Regular cardiac myocyte (primary cell): ENCODE measurements at places on chromosomes 16 and 17. TPM values are rescaled to one million over a fixed set of nuclear protein-coding genes. Genes with fewer than 3 reads are reported as not detected.

The SLC6A4 gene
- total RNA-seq: 0.77 and 11.6 TPM in 2 replicates

The TPPP3 gene
- 0.28 and 0.77 TPM in 2 replicates for total RNA-seq

The SLC6A2 gene
- total RNA-seq: not detected in 2 replicates

The TRAPPC2L gene
- total RNA-seq: 36.4 and 53.1 TPM in 2 replicates

The TNS4 gene
- total RNA-seq: not detected in 2 replicates

The SPATA32 gene
- under 0.01 TPM in 1 of 2 replicates, not detected in the other for total RNA-seq

The ATP2C2 gene
- not detected in 2 replicates for total RNA-seq

The CCDC144A gene
- 1.4 and 5.0 TPM in 2 replicates for total RNA-seq

The PHF23 gene
- 40.0 and 40.8 TPM in 2 replicates for total RNA-seq

The CIAO2B gene
- total RNA-seq: 166 and 269 TPM in 2 replicates

The MPV17L gene
- 0.58 and 0.85 TPM in 2 replicates for total RNA-seq

The ACSF2 gene
- total RNA-seq: 13.2 and 44.3 TPM in 2 replicates

The CCDC78 gene
- total RNA-seq: 1.3 and 2.0 TPM in 2 replicates

The MYL4 gene
- total RNA-seq: 0.77 and 2.8 TPM in 2 replicates

The PPP1R1B gene
- not detected in 2 replicates for total RNA-seq

The TLE7 gene
- total RNA-seq: not detected in 2 replicates

The NACA2 gene
- not detected in 2 replicates for total RNA-seq

The TM4SF5 gene
- total RNA-seq: not detected in 2 replicates

The KRT17 gene
- 1.9 and 7.0 TPM in 2 replicates for total RNA-seq

The CARHSP1 gene
- 121 and 124 TPM in 2 replicates for total RNA-seq

The PERCC1 gene
- not detected in 2 replicates for total RNA-seq

The MYCBPAP gene
- total RNA-seq: 0.77 and 2.3 TPM in 2 replicates

The SMPD3 gene
- under 0.01 and 0.19 TPM in 2 replicates for total RNA-seq

The GINS2 gene
- total RNA-seq: 1.4 and 17.1 TPM in 2 replicates

The CSF3 gene
- total RNA-seq: 1.3 and 2.8 TPM in 2 replicates

The CA7 gene
- total RNA-seq: not detected in 2 replicates

The SLC52A1 gene
- 0.28 TPM in 1 of 2 replicates, not detected in the other for total RNA-seq

The TMIGD1 gene
- total RNA-seq: not detected in 2 replicates

The RDM1 gene
- 0.28 and 1.3 TPM in 2 replicates for total RNA-seq

The ITGAL gene
- not detected in 2 replicates for total RNA-seq

The TMEM132E gene
- under 0.01 TPM in 1 of 2 replicates, not detected in the other for total RNA-seq

The TGFB1I1 gene
- total RNA-seq: 21.4 and 28.8 TPM in 2 replicates

The KRTAP9-4 gene
- total RNA-seq: not detected in 2 replicates

The PRRT2 gene
- 0.58 and 3.1 TPM in 2 replicates for total RNA-seq

The CCL4 gene
- total RNA-seq: not detected in 2 replicates

The PRR35 gene
- total RNA-seq: not detected in 2 replicates

The NPIPB13 gene
- 0.58 and 1.4 TPM in 2 replicates for total RNA-seq

The RHBDL1 gene
- 0.77 and 3.1 TPM in 2 replicates for total RNA-seq

The LRRC75A gene
- total RNA-seq: 0.58 and 1.1 TPM in 2 replicates

The RNF151 gene
- total RNA-seq: not detected in 2 replicates

The UTS2R gene
- total RNA-seq: not detected in 2 replicates

The PLK1 gene
- 3.9 and 45.8 TPM in 2 replicates for total RNA-seq
